ENCODE measurements at places on chromosomes 2 and 18.

DNA sequence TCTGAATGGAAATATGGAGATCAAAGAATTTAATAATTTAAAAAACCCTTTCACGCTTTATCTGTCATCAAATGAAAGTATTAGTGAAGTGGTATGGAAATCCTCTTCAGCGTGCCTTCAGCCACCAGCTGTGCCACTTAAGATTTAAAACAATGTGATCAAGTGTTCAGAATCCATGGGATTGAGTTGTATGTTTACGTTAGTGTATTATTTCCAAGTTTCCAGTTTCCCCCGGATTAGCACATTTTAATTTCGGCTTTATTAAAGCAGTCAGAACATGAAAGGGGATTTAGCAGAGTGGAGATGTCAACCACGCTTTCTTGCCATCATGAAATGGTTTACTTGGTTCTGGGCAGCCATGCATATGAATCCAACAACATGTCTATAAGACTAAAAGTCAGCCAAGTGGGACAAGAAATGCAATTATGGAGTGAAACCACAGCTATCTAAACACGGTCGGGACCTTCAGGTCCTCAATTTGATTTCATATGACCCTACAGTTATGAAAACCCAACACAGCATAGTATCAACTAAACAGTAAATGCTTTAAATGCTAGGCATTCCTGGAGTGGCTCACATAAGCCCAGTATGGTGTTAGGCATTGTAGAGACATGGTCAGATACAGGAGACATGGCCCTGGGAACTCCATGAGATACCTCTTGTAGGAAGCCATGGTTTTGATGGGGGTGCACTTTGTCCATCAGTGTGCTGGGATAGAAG, 224.9 kb upstream of the EPAS1 start:
- DNase-seq: no peak

DNA sequence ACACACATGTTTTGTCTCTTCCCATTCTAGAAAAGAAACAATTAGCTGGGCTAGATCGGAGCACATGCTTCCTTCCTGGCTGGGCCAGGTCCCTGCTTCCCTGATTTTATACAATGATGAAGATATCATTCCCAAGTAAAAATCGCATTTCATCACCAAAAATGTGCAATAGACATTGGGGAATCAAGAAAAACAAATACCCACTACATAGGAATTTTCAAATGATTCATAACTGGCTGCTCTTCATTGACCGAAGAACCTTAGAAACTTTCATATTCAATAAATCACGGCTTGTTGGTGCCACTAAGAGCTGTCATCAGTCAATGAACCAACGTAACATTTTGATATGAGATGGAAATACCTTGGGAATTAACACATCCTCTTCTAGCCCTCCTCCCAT, 373.6 kb upstream of the TRIB2 start:
- no peak for DNase-seq

- DNase-seq: no peak
These were observed 173.3 kb upstream of the NT5C1B start for GRCh38 chr2:18762667-18763066.

- peak; percentile 60 for DNase-seq
These were observed 8.4 kb upstream of the MGAT5 start for GRCh38 chr2:134245340-134245984.

GRCh38 chr2:55269645-55269990, 587 bp upstream of the MTIF2 start:
- DNase-seq: no peak

DNA sequence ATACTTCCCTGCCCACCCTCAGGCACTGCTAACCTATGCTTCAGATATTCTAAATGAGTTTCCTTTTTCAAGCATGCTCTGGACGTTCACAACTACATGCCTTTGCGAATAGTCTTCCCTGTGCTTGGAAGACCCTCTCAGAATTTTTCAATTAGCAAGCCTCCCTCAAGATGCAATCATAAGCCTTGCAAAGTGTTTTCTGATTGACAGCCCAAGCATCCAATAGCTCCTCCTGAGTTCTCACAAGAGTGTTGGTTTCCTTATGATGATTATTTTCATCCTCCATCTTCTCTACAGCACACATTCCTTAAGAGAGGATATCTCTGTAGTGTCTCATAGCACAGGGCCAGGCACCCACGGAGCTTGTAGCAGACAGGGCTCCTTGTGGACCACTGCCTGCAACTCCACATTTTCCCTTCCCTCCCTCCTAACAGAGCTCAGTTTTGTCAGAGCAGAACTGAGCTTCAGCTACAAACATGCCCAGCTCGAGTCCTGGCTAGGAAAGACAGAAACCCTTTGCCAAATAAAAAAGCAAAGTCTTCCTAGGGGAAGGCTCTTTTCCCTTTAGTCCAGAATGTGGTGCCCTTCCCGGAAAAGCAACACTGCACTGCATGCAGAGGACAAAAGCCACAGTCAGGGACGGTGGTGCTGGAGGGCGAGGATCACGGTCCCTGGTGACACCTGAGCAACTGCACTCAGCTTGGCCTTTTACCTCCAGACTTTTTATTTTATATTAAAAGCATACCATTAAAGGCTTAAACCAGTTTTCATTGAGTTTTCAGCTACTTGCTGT, 819.8 kb upstream of the ID2 start:
- DNase-seq: no peak

DNA sequence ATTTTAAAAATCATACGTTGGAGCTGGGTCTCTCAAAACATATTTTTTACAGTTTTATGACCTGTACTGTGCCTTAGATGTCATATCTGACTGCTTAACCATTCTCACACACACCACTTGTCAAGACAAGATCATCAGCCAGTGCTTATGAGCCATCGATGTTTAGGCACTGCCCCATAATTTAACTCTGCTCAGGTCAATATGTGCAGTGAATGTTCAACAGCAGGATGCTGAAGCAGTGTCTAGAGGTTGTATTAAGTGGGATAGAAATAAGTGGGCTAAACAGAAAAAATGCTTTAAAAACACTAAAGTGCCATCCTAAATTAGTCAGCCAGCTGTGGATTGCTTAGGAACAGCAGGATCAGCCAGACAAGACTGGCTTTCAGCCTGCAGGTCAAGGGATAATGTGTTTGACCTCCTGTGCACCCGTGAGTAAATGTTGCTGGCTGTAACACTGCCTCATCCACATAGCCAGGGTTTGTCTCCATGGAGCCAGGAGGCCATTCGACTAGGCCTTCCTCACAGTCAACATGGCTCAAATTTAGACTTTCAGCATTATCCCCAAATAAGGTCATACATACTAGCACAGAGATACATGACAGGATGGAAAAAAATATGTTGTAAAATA, 139.0 kb upstream of the NXPH2 start:
- no peak for DNase-seq

- no peak for DNase-seq
These were observed 377.0 kb downstream of the DCC start for GRCh38 chr18:52716973-52717372.

GRCh38 chr18:39208190-39208589, 1642.6 kb upstream of the CELF4 start:
- DNase-seq: no peak

GRCh38 chr2:24785671-24786321, 7.4 kb downstream of the PTRHD1 start:
- no peak for DNase-seq

- no peak for DNase-seq
These were observed 182.6 kb downstream of the GULP1 start for GRCh38 chr2:188474316-188474715.

- DNase-seq: peak; percentile 49
These were observed 99.1 kb downstream of the ALPK2 start for GRCh38 chr18:58529714-58530354.
